ENCODE measurements at places on chromosomes 11 and 22.

- no peak for DNase-seq
Measured at GRCh38 chr11:13289081-13289480, 11.5 kb downstream of the BMAL1 start.

- DNase-seq, result no peak
Measured at GRCh38 chr22:36449596-36450175, 31.8 kb downstream of the TXN2 start.

GRCh38 chr22:20033045-20033706, 12.3 kb downstream of the TANGO2 start:
- no peak for DNase-seq

DNA sequence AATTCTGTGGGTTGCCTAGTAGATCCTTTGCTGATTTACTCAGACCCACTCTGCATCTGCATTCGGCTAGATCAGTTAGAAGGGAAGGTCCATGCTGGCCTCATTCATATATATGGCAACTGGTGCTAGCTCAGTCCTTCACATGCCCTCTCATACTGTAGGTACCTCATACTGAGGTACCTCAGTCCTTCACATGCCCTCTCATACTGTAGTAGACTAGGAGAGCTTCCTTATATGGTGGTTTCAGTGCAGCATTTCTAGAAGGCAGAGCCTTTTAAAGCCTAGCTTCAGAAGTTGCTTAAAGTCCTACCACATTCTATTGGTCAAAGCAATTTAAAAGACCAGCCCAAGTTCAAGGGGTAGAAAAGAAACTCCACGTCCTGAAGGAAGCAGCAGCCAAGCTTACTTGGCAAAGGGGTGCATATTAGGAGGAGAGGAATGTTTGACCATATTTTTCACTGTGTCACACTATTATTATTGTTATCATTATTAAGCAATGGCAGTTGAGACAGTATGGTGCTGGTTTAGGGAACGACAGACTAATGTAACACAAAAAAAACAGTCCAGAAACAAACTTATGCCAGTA, 356.4 kb downstream of the DYNC2H1 start:
- no peak for DNase-seq

DNA sequence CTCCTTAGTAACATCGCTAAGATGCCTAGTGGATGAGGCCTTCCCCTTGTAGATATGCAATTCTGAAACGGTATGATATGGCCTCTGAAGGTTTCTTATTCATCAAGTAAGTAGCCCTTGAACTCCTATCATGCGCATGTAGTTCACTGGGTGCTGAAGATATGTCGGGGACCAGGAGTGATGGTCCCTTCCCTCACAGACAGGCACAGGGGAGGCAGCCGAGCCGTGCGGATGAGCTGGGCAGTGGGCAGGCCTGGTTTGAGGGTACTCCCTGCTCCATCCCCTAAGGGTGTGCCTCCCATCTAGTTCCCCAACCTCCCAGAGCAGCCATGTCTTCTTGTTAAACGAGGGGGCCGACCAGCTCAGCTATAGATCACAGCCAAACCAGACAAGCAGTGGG, 40.1 kb downstream of the TP53I11 start:
- DNase-seq, result no peak

GRCh38 chr11:113637636-113638035, 68.5 kb downstream of the TMPRSS5 start:
- no peak for DNase-seq

- DNase-seq, result no peak
Measured at GRCh38 chr11:108218455-108218854, 4.0 kb downstream of the NPAT start.

DNA sequence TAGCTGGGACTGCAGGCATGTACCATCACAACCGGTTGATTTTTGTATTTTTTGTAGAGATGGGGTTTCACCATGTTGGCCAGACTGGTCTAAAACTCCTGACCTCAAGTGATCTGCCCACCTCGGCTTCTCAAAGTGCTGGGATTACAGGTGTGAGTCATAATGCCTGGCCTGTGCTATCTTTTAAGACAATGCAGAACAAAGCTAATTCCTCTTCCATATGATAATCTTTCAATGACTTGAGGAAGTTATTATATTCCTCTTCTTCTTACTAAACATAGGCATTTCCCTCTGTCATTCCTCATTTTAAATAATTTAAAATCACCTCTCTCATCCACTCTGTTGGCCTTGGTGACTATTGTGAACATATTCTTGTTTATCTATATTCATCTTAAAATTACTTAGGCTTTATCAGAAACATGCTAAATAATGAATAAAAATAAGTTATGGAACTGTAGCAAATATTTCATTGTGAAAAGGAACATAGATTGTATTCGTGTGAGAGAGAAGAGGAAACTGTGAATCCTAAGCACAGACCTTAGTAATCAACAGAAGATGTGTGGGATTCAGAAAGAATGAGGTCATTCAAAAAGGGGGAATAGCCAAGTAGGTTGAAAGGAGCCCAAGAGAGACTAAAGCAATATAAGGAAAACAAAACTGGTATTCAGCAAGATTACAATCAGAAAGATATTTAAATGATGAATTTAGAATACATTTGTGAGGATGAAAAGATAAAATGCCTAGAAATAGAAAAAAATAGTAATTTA, 269.4 kb downstream of the TTC28 start:
- DNase-seq, result no peak

- DNase-seq, result no peak
Measured at GRCh38 chr22:38352436-38352835, 35.2 kb upstream of the CSNK1E start.

DNA sequence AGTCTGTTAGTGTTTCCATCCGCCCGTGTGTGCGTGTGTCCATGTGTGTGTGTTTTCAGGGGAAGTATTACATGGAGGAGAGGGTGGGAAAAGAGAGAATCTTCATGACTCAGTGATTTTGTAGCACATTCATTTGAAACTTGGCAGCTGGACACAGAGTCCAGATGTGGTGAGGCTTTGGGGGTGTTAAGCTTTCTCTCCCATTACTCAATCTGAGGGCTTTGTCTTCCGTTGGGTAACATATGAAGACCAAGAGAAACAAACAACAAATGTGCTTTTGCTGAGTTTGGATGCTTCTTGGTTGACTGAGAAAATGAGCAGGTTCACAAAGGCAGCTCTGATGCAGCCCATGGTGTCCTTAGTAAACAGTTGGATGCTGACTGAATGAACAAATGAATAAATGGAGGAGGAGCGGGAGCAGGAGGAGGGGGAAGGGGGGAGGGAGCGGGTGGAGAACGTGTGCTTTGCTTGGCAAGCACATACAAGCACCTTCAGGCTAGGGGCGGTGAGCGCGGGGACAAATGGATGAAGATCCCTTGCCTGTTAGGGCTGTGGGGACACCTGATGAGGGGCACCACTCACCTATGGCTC, 104.3 kb downstream of the ST3GAL4 start:
- no peak for DNase-seq

- peak; percentile 37 for DNase-seq
Measured at GRCh38 chr22:37082251-37082873, 27.2 kb downstream of the TMPRSS6 start.

DNA sequence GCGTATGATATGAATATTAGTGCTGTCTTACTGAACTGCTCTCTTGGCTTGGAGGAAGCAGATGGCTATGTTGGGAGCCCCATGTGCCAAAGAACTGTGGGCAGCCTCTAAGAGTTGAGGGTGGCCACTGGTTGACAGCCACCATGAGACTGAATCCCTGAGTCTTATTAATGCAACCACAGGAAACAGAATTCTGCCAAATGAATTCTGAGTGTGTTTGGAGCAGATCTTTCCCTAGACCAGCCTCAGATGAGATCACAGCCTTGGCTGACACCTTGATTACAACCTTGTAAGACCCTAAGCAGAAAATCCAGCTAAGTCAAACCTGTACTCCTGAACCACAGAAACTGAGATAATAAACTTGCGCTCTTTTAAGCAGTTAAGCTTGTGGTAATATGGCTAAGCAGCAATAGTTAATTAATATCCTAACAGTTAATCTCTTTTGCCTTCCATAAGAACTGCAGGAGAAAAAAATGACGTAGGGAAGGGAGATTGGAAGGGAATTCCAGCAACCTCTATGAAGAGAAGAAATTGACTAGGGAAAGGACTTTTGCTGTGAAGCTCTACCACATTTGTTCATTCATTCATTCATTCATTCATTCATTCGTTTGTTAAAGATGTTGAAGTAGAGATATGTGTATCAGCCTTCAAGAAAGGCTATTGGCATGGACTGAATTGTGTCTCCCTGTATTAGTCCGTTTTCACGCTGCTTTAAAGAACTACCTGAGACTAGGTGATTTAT, 26.8 kb downstream of the ADM start:
- DNase-seq, result no peak

DNA sequence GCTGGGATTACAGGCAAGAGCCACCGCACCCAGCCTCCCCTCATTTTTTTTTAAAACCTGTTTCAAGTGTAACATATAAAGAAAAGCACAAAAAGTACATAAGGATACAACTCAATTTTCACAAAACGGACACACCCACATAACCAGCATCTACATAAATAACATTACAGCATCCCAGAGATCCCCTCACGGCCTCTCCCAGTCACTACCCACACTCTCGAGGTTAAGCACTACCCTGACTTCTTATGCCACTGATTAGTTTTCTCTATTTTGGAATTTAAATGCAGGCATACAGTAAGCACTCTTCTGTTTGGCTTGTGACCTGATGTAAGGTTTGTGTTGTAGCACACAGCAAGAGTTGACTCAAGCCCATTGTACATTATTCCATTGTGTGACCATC, 82.5 kb downstream of the CLPB start:
- no peak for DNase-seq

- DNase-seq, result no peak
Measured at GRCh38 chr22:20523086-20523983, 15.9 kb downstream of the MED15 start.

DNA sequence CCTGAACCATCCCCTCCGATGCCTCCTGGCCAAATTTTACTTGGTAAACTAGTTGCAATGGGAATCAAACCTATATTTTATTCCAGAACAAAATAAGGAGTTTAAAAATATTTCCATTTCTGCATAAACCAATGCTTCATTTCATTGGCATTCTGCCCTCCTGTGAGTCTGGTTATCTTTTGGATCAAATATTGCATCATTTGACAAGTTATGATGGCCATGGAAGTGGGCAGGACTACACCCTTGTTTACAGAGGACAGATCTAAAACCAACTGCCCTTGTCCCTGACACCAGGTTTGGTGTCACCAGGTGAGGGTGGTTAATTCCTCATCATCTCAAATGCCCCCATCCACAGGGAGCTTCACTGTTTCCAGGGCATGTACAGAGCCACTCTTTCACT, 28.2 kb upstream of the E2F8 start:
- DNase-seq, result no peak

GRCh38 chr11:106160494-106160893, 83.0 kb downstream of the AASDHPPT start:
- DNase-seq, result no peak

GRCh38 chr22:35484651-35485556, 55.7 kb upstream of the RASD2 start:
- DNase-seq, result no peak

DNA sequence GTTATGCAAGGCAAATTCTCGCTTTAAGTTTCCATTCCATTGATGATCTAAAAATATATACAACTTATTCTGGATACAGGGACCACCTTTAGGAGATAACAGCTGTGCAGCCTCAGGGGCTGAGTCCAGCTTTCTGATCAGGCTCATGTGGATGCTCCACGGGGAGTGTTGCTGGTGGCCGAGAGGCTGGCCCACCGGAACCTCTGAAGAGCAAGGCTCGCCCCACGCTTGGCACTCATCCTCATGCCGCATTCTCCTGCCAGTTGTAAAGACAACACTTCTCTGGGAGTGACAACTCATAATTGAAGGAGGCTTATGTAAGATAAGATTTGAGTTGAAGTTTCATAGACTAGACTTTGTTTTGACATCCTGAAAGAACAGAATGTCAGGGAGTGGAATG, 123.5 kb downstream of the MPPED1 start:
- DNase-seq, result no peak

DNA sequence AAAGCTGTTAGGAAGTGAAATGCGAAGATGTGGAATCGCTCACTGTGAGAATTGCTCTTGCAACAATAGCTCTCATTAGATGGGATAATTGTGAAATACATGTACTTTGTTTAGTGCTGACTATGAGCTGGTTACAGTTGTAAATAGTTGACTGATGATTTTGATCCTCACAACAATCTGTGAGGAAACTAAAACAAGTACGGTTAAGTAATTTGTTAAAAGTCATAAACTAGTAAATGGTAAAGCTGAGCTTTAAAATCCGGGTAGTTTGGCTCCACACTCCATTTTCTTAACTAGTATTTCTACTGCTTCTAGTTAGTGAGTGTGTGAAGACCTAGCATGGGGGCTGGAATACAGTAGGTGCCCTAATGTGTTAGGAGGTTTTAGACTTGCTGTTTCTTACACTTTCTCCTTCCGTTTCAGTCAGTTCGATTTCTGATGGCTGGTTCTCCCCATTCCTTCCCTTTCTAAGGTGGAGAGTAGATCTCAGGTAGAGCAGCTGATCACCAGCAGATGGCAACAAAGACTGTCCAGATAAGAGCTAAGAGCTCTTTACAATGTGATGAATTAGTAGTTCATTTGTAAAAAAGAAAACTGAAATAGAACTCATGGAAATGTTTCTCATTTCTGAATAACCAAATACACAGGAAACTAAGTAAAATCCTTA, 16.3 kb upstream of the CYP2R1 start:
- peak; percentile 19 for DNase-seq

DNA sequence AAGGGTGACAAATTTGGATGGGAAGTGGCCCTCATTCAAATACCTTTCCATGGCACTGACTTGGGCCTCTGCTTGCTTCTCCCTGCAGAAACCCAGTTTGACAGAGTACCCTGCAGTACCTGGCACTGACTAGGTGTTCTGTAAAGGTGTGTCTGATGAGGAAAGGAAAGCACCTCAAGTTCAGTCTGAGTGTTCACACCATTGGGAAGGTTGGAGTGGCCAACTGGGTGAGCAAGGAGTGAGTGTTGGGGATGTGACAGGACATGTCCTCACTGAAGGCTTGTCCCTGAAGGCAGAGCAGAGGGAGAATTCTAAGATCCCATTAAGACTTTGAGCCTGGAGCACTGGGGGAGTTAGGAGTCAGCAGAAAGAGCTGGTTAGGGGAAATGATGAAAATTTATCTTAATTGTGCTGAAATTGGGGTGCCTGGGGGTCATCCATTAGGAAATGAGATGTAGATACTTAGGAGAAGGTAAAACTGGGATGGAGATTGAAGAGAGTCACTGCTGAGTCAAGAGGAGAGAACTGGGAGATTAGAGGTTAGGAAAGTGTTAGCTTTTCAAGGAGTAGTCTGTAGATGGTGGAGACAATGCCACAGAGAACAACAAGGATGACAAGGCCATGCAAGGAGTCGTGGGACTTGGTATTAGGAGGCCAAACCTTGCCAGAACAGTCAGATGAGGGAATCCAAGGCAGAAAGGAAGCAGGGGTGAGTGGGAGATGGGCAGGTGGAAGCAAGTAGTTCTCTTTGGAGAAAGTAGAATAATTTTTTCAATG, 6.1 kb downstream of the SREBF2 start:
- no peak for DNase-seq

DNA sequence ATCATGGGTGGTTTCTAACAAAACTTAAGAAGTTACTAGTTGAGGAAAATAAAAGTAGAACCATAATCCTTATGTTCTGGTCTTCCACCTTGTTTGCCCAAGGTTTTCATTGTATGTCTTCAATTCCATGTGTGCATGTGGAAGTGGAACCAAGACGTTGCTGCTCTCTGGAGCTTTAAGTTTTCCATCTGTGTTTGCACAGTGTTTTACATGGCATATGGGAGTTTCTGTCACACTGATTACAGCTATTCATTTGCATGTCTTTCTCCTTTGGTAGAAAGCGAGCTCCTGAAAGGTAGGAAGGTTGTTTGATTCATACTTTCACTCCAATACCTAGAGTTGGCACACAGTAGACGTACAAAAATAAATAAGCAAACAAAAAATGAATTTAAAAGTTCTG, 112.6 kb upstream of the LUZP2 start:
- DNase-seq, result no peak

Data from activated CD4-positive, alpha-beta T cell treated with anti-CD3 and anti-CD28 coated beads, Interleukin-2, amount 50 U/mL, for 4 hours (primary cell).